ENCODE measurements at places on chromosomes 4 and X.

DNA sequence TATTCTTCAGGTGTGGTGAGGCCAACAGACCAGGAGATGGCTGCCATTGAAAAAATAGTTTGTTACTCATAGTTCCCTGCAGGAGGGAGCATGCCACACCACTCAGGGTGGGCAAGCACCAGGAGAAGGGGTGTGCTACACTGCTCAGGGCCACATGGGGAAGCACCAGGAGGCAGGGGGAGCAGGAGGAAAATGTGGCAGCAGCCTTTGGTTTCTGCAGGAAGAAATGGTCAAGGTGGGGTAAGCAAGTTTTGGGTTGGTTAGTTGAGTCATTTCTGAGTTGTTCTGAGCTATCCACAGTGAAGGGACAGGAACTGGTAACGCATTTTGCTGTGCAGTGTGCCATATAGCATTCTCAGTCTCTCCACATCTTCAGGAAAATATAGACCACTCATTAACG lies 23.8 kb downstream of the FGFBP1 start:
- DNase-seq, result no peak

DNA sequence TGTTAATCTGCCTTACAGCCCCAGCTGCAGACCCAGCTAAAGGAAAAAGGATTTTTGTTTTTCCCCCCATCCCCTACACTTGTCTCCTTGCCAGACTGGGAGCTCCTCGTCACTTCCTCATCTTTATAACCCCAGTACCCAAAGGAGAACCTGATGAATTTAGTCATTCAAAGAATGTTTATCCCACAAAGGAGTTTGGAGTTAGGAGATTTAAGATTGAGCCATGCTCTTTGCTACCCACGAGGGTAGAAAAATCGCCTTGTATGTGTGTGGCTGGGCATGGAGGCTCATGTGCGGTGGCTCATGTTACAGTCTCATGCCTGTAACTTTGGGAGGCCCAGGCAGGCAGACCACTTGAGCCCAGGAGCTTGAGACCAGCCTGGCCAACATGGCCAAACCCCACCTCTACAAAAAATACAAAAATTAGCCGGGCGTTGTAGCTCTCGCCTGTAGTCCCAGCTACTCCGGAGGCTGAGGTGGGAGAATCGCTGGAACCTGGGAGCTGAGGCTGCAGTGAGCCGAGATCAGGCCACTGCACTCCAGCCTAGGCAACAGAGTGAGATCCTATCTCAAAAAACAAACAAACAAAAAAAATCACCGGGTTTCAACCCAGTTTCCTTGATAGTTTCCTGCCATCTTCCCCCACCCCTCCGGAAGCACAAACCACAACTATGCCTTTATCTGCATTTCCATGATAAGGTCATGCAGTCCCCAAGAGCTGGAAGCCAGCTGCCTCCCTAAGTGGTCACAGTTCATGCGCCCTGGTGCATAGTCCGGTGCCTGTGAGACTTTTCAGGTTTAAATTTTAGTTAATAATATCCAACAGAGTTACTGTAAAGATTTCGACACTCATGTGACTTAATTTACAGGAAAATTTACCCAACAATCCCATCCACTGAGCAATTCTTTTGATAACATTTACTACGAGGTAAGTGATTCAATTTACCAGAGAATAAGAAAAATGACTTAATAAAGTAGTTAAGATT lies 1.5 kb downstream of the CFAP97 start:
- DNase-seq, result no peak

- no peak for DNase-seq
Measured at GRCh38 chrX:9867753-9868152, 81.5 kb downstream of the SHROOM2 start.

DNA sequence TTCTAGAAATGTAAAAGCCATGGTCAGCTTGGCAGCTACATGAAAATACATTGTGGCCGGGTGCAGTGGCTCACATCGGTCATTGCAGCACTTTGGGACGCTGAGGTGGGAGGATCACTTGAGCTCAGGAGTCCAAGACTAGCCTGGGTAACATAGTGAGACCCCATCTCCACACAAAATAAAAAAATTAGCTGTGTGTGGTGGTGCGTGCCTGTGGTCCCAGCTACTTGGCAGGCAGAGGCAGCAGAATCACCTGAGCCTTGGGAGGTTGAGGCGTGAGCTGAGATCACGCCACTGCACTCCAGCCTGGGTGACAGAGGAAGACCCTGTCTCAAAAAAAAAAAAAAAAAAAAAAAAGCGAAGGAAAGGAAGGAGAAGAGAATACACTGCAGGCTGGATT lies 29.0 kb downstream of the RNF212 start:
- no peak for DNase-seq

GRCh38 chr4:29423836-29424721 lies 1296.1 kb upstream of the PCDH7 start:
- no peak for DNase-seq
